MG63 (cell line): ENCODE measurements at places on chromosomes 1 and 21.

DNA sequence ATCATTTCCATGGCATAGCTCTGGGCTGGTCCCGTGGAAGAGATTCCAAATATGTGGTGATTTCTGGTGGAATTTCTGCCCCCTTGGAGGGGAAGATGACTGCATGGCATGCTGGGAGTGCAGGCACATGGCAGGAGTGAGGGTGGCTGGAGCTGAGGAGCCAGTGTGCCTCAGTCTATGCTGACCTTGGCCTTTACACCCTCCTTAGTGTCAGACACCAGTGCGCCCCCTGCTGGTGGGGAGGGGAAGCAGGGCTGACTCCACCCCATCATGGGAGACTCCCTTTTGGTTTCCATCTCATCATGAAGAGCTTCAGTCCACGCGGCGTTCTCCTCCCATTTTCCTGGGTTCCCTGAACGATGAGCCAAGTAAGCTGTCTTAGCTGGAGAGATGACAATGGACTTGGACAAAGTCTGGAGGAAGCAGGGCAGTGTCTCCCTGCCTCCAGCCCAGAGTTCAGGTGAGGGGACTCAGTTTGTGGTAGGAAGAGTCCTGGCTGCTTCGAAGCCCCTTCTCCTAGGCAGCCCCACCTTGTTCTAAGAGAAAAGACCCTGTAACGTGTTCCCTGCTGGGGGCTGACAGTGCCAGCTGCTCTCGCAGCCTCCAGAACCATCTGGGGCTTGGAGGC, 10.3 kb downstream of the ALX3 start:
- peak; percentile 74 for DNase-seq

GRCh38 chr1:205629751-205630150, 2.1 kb downstream of the ELK4 start:
- DNase-seq, result no peak

GRCh38 chr1:8629241-8630091, 188.0 kb downstream of the RERE start:
- DNase-seq, result peak; percentile 32

DNA sequence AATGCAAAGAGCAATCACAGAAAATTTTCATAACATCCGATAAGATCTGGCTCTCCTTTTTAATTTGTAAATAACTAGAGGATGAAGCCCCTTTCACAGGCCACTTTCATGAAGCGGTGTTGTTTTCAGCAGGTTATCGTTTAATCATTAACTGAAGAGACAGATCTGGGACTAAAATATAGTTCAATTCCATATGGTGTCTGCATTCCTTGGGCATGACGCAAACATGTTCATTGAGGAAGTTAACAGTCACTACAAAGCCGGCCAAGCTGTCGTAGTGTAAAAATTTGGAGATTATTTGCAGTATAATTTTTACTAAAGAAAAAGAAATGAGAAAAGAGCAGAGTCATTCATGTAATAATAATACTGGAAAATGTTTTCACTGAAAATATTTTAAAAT, 565.2 kb upstream of the ADAMTS5 start:
- peak; percentile 49 for DNase-seq

DNA sequence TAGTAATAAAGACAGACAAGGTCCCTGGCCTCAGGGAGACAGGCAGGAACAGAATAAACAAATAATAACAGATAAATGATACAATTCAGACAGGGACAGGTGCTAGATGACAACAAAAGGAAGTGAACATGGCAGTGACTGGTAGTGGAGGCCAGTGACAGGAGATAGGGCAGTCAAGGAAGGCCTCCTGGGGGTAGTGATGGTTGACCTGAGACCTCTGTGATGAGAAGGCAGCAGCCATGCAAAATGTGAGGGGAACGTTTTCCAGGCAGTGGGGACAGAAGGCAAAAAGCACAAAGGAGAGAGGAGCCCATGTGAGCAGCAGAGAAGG, 18.5 kb downstream of the OPTC start:
- no peak for DNase-seq

- no peak for DNase-seq
Observed at GRCh38 chr1:48066936-48067335, 69.8 kb upstream of the TRABD2B start.

GRCh38 chr1:155174324-155175280, 953 bp downstream of the TRIM46 start:
- DNase-seq, result no peak

GRCh38 chr1:932173-932510, 8.4 kb downstream of the SAMD11 start:
- no peak for DNase-seq

DNA sequence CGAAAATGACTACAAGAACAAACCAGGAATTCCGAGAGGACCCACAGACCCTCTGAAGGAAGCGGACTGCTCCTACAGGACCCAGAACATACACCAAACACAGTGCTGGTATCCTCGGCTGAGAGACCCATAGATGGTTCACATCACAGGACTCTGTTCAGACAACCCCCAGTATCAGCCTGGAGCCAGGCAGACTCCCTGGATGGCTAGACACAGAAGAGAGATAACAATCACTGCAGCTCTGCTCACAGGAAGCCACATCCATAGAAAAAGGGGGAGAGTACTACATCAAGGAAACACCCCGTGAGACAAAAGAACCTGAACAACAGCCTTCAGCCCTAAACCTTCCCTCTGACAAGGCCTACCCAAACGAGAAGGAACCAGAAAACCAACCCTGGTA, 434.0 kb upstream of the NR5A2 start:
- DNase-seq, result no peak
